Amniotic stem cell (primary cell): ENCODE measurements at places on chromosomes 3 and 15.

DNA sequence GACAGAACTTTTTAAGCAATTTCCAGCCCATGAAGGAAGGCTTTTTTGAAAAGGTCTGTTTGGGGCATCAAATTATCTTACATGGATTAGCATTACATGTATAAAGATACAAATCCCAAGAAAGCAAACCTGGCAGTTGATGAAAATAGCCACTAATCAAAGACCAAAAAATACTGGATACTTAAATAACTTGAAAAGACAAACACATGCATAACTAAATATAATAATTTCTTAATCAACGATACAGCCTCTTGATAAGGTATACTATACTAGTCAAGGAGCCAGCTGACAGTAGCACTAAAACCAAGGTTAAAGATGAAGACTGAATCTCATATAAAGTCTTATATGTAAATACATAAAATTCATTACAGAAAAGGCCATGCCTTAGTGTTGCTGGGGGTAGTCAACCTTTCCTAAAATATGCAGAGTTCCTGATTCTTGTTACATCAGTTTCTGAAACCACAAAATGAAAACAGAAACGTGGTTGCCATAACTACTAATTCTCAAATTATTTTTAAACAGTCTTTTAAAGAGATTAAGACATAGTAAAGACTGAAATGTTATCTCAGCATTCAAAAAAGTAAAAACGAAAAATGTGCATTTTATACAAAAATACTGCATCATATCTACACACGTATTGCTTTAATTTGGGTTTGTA, 2.0 kb downstream of the ANKRD28 start:
- DNase-seq, result no peak

GRCh38 chr15:99578809-99579208, 13.0 kb downstream of the MEF2A start:
- no peak for DNase-seq

DNA sequence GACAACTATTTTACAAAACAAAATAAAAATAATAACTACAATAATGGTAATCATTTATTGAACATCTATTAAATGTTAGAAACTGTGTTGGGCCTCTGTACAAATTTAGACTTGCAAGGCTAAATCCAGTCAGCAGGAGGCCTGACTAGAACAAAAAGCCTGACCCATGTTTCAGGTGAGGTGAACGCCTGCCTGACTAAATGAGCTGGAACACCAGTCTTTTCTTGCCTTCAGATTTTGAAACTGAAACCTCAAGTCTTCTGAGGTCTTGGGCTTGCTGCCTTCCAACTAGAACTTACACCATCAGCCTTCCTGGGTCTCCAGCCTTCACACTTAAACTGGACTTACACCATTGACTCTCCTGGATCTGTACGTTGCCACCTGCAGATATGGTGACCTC, 706.9 kb downstream of the TBL1XR1 start:
- DNase-seq, result no peak

DNA sequence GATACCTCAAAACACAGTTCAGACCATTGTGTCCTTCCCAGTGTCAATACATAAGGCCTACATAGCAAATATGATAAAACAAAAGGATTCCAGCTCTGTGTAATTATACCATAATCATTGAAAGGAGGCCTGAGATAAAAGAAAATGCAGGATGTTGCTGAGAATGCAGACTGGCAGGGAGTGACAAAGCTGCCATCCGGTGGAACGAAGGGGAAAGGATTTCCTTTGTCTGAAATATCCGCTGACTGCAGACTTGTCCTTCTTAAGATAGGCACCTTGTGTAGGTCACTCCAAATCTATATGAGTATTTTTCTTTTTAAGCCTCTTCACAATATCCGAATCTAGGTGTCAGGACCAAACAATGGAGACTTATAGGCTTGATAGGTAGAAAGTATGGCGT, 108.0 kb downstream of the KCNH8 start:
- no peak for DNase-seq

GRCh38 chr15:92914103-92914499, 14.0 kb downstream of the CHD2 start:
- DNase-seq, result no peak

- no peak for DNase-seq
Measured at GRCh38 chr3:16768014-16768413, 116.7 kb upstream of the PLCL2 start.

DNA sequence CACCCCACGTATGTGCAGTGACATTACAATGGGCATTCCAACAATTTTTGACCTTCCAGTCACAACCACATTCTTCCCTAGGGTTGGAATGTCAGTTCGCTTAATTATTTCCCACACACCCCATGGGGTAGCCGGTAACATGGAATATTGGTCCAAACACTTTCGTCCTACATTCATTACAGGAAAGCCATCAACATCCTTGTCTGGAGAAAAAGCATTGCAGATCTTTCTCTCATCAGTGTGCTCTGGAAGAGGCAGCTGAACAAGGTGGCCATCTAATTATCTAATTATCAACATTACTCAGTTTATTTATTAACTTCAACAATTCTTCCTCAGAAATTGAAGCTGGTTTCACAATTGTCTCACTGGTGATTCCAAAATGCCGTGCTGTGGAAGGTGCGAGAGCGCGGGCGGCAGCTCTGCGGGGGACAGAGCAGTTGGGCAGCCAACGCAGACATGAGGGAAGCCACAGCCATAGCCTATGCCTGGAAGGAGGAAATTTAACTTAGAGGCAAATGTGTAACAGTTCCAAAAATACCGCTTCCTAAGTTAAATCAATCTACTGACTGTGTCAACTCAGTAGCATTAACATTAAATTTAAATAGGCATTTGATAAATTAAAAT, 1158.9 kb upstream of the EPHA6 start:
- DNase-seq, result no peak
